Panc1 (cell line): ENCODE measurements at places on chromosomes 7 and 10.
A peak's percentile ranks its signal among the peaks of the same experiment; 100 is the strongest.

GRCh38 chr7:51162724-51163329, 153.8 kb downstream of the COBL start:
- DNase-seq: peak; percentile 88

DNA sequence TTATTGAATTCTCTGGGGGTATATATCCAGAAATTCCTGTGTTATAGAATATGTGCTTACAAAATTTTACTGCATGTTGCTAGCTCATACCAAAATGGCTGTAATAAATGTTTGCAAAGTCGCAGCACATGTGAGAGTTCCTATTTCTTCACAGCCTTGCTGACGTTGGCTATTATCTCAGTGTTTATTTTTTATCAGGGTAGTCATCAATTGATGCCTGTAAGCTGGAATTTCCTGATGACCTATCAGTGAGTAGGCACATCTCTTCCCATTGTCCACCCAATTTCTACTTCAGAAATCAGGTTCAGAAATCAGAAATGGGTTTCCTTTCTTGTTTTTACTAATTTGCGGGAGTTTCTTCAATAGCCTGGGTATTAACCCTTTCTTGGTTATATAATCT, 268.1 kb upstream of the FZD8 start:
- no peak for DNase-seq

DNA sequence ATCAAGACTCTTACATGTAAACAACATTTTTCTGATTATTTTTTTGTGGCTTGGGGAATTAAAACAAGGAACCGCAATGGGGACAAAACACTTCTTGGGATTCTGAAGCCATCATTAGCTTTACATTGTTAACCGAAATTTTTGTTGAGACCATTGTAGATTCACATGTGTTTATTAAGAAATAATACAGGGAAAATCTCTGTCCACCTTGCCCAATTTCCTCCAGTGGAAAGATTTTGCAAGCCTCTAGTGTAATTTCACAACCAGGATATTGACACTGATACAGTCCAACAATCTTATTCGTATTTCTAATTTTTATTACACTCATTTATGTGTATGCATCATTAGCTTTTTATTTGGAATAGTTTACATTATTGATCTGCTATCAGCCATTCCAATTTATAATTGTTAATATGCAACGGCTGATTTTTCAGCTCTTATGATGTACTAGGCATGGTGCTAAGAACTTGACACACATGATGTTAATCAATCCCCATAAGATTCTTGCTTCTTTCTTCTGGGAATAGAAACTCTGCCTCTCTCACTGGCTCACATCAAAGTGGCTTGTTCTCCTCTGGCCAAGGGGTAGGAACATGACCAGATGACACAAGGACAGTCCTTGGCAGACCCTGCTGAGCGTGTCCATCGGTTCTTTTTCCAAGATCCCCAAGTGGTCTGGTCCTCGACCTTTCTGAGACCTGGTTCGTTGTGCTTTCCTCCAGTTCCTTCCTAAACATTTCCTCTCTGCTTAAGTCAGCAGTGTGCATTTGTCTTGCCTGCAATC, 137.6 kb downstream of the ADAM12 start:
- no peak for DNase-seq

- DNase-seq: no peak
Observed at GRCh38 chr10:113569576-113569975, 16.7 kb downstream of the HABP2 start.

DNA sequence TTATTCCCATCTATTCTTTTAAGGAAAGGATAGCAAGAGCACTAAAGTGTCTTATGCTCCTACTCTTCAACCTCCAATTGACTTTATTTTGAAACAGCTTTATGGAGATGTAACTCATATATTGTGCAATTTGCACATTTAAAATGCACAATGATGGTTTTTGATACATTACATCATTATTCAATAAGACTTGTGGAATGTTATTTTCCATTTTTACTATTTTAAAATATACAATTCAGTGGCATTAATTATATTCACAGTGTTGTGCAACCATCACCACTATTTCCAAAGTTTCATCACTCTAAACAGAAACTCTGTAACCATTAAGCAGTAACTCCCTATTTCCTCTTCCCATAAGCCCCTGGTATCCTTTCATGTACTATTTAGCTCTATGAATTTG, 489.8 kb downstream of the NEBL start:
- no peak for DNase-seq

- no peak for DNase-seq
Observed at GRCh38 chr10:86337121-86337601, 29.4 kb downstream of the GRID1 start.
